ENCODE measurements at places on chromosomes 16 and 17. TPM values are rescaled to one million over a fixed set of nuclear protein-coding genes. Genes with fewer than 3 reads are reported as not detected.

COX6A2 gene
- total RNA-seq: not detected

GRCh38 chr16:27883576-27883975, 179.9 kb downstream of the GSG1L start:
- no peak for DNase-seq

DNA sequence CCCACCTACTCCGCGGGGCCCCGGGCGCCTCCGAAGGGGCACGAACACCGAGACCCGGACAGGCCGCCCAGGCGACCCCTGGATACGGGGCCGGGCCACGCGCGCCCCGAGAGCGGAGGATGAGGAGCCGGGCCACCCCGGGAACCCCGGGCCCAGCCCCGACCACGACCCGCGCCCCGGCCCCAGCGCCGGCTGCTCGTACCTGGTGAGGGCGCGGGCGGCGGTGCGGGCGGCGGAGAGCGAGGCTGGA, 192 bp downstream of the FASN start:
- no peak for DNase-seq

- no peak for DNase-seq
These were observed 9.6 kb upstream of the LPCAT2 start for GRCh38 chr16:55499281-55499680.

GRCh38 chr17:28975031-28975430, 23.7 kb upstream of the PHF12 start:
- DNase-seq: no peak

All from HFFc6 (cell line).